ENCODE measurements at places on chromosomes 2 and 18.

- DNase-seq = no peak
These were observed 86.8 kb upstream of the SP3 start for GRCh38 chr2:174051741-174052583.

GRCh38 chr18:69870736-69871135 lies 76.9 kb downstream of the CD226 start:
- DNase-seq = no peak

DNA sequence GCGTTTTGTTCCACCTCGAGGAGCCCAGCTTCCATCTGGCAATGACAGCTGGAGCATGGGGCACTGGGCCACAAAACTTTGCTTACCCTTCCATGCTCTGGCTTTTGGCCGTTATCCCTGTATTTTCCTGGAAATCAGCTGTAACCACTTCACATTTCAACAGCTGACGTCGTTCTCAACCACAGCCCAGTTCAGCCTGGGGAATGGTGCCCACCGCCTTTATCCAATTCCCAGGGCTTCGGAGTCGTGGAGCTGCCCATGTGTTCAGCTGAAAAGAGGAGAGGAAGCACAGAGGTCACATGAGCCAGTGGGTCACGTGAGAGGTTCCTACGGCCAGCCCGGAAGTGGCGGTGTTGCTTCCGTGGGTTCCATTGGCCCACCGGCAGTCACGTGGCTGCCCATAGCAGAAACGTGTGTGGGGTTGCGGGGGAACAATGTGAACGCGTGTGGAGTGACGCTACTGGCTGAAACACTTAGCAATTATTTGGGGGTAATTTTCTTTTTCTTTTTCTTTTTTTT lies 16.7 kb upstream of the EDAR start:
- DNase-seq = no peak

GRCh38 chr2:112588611-112589045 lies 4.2 kb downstream of the CHCHD5 start:
- no peak for DNase-seq

GRCh38 chr2:10091182-10091888 lies 11.1 kb upstream of the CYS1 start:
- DNase-seq = no peak

- no peak for DNase-seq
These were observed 136.6 kb upstream of the SEC11C start for GRCh38 chr18:59002974-59003594.

- DNase-seq = no peak
These were observed at the start of gene TUBA3D for GRCh38 chr2:131475831-131476230. Gene TUBA3D, plus strand, starts transcription at chr2:131476119. Its CDS starts 81 bp downstream, at chr2:131476200.

- DNase-seq = no peak
These were observed 72.5 kb downstream of the FAM210A start for GRCh38 chr18:13653746-13654433.

DNA sequence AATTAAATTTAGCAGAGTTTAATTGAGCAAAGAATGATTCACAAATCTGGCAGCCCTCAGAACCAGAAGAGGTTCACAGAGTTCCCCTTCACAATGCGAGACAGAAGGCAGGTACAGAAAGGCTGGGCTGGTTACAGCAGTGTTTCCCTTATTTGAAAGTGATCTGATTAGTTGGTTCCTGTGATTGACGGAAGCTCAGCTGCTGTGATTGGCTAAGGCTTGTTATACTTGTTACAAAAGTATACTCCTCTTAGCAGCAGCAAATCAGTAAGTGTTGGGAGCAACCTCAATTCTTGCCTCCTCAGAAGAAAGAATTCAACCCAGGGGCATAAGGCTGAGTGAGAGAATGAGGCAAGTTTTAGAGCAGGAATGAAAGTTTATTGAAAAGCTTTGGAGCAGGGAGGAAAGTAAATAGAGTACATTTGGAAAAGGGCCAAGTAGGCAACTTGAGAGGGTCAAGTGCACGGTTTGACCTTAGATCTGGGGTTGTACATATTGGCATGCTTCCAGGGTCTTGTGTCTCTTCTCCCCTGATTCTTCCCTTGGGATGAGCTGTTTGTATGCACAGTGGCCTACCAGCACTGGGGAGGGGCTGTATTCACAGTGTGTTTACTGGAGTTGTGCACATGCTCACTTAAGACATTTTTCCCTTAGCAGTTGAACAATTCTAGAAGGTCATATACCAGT lies 431.8 kb upstream of the RAB12 start:
- DNase-seq = no peak

DNA sequence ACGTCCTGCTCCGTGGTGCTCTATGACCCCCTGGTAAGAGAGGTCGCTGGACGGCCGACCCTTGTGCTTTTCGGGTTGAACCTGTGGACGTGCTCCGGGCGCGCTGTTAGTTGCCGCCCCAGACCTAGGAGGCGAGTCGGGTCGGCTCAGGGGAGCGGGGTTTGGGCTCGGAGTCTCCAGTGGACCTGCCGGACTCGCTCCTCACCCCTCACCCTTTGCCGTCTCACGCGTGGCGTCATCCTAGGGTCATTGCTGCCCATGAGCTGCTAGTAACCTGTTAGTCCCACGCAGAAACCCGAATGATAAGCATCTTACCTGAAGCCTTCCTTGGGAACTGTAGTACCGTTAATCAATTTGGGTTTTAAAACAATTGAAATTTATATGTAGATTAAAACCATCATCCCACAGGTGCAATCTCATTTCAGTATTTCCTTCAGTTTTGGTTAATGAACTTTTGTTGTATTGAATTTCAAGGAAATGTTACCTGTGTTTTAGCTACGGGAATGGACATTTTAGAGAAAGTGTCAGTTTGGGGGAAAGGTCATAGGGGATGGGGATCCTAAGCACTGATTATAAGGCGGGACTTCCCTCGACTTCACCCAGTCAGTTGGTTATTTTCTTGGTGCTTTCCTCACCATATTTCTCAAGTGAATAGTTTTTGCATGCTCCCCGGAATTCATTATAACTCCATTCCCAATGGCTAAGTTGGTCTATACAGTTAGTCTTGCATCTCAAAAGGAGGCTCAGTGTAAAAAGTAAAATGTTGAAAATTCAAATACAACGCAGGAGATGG lies 536 bp downstream of the ELP2 start:
- no peak for DNase-seq

DNA sequence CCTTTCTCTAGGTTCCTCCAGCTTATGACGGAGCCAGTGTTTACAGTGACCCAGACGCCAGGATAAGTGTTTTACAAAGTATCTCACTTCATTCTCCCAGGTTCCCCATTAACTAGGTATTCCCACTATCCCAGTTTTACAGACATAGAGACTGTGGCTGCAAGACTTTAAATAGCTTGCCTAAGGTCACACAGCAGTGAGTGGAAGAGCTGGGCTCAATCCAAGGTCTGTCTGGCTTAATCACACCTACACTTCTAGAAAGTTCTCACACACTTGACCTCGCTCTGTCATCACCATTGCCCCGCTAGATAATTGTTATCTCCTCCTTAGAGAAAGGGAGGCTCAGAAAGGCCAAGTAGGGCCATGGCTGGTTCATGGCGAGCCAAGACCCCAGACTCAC lies 110.2 kb downstream of the ANTXR1 start:
- no peak for DNase-seq

DNA sequence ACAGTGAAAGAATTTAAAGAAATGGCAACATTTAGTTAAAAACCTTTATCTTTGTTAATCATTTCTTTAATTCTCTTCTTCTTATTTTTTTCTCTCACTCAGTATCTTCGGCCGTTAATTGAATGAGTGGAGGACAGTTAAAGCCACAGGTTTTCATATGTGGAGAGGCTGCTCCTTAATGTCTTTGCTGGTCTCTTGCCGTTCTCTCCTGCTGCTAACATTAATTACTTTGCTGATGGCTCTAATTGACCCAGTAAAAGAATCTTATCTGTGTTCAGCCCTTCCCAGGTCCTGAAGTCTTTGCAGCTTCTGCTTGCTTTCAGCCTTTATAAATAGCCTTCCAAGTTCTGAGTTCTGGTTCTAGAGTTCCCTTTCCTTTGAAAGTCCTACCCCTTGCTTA lies 77.1 kb downstream of the ADAM23 start:
- no peak for DNase-seq

GRCh38 chr2:196589419-196589818 lies 50.1 kb upstream of the CCDC150 start:
- no peak for DNase-seq

GRCh38 chr2:101794141-101794540 lies 96.6 kb downstream of the MAP4K4 start:
- no peak for DNase-seq

GRCh38 chr2:145846982-145847381 lies 1327.1 kb upstream of the ZEB2 start:
- DNase-seq = no peak

DNA sequence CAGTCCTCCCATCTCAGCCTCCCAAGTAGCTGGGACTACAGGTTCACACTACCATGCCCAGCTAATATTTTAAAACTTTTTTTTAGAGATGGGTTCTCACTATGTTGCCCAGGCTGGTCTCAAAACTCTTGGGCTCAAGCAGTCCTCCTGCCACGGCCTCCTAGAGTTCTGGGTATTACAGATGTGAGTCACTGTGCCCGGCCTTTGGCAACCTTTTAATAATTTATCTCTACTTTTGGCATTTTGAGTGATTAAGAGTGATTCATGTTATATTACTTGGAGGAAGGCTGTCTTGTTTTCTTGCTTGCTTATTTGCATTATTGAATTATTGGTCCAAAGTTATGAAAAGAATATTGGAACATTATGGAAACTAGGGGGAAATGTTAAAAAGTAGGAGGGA lies 24.3 kb downstream of the NCOA1 start:
- no peak for DNase-seq

DNA sequence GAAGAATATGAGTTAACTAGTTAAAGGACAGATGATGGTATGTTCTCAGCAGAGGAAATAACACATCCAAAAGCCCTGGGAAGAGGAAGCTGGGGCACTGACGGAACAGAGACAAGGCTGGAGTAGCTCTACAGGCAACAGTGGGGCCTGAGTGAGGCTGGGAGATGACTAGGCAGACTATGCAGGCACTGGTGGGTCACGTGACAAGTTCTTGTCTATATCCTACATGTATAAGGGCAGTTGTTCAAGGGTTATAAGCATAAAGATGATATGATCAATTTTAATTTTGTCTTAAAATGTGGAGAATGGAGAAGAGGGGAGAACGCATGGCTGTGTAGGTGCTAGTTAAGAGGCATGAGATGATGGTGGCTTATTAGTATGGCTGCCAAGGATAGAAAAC lies 68.6 kb downstream of the KCNS3 start:
- no peak for DNase-seq

- DNase-seq = no peak
These were observed 100.1 kb upstream of the GCFC2 start for GRCh38 chr2:75810611-75811330.

Measured in stimulated activated CD8-positive, alpha-beta memory T cell treated with anti-CD3 and anti-CD28 coated beads, Interleukin-7, amount 100 ng/mL, for 24 hours (primary cell).